ENCODE measurements at places on chromosomes 7 and 10.

- DNase-seq = no peak
These were observed 4.3 kb downstream of the KIF5B start for GRCh38 chr10:32051926-32052325.

GRCh38 chr7:89336121-89336520, 540.6 kb upstream of the TEX47 start:
- no peak for DNase-seq

DNA sequence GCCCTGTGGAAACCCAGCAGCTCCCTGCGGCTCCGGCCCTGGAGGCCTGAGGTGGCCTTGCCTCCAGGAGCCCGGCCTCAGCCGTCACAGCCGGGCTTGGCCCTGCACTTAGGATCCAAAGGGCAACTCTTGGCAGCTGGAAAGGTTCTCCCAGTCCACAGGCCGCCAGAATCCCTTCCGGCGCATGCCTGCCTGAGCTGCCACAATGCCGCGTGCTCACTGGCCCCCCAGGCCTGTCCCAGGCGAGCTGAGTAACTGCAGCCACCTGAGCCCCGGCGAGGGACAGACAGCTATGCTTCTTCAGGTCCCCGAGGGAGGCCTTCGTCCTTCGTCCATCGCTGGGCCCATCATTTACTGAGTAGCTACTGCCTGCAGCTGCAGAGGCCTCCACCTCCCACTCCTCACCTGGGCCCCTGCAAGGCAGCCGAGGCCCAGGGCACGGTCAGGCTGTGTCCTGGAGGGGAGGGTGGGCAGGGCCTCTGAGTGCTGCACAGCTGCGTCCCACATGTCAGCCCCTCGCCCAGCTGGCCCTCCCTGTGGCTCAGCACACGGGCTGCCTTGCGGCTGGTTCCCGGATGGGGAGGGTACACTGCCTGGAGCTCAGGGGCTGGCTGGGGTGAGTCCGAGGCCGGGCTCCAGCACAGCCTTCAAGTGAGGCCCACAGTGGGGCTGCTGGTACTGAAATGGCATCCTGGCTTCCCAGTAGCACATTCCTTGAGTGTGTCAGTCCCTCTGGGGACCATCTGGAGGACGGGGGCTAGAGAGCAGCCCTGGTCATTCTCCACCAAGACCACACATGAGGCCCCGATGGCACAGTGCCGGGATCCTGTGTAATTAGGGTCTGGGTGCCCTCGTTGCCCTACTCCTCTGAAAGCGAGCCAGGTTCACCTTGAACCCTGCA, 172.5 kb downstream of the ELFN1 start:
- DNase-seq = no peak

DNA sequence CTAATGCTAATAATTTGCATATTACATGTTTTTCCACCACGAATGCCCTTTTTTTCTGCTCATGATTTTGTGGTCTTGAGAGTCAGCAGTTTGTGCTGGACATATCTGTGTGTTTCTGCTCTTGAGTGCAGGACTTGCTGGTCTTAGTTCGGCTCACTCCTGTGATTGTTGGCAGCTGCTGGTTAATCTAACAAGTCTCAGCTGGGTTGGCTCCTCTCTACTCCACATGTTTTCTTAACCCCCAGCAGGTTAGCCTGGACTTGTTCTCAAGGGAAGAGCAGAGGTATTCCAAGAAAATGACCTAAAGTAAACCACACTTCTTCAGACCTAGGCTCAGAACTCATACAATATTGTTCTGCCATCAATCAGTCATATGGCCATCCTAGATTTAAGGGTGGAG, 1238.9 kb downstream of the XPNPEP1 start:
- no peak for DNase-seq

GRCh38 chr10:98563811-98564210, 117.1 kb upstream of the HPS1 start:
- no peak for DNase-seq

- DNase-seq = peak; percentile 74
These were observed 31.8 kb upstream of the TM9SF3 start for GRCh38 chr10:96618653-96619052.

DNA sequence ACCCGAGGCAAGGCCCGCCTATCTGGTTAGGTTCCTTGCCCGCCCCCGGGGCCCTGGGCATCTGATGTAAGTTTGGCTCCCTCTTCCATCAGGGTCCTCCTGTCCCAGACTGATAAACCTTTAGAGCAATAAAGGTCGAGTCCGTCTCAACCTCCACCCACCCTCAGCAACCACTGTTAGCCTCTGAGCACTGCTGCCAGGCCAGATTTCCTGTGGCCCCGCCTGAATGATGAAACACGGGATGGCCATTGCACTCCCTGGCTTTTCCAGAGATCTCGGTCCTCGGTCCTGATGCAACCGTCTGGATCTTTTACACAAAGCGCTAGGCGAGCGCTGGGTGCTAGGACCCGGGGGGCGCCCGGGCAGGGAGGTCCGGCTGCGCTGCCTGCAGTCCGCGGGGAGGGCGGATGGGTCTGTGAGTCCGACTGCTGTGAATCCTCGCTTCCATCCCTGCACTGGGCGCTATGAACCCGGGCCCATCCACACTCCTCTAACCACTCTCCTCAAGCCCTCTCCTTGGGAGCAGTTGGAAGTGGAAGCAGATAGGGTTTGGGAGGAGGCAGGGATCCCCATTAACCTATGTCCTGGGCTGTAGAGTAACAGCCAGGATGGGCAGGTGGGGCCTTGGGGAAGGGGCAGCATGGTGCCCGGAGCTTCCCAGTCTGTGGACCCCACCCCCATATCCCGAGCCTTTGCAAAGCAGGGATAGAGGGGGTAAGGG, 875 bp upstream of the DDIT4 start:
- peak; percentile 91 for DNase-seq

DNA sequence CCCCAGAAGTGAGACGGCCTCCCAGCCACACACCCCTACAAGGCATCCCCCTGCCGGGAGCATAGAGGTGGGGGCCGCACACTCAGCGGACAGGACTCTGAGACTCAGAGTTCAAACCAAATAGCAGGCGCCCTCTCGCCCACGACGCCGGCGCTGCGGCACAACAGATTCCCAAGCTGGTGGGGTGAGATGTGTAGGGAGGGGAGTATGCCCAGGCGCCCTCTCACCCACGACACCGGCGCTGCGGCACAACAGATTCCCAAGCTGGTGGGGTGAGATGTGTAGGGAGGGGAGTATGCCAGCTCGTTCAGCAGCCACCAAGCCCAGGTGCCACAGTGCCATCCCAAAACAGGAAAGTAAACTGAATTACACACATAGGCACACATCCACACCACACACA, 64.7 kb downstream of the TCERG1L start:
- DNase-seq = no peak

GRCh38 chr7:71130031-71130679, 1.8 kb upstream of the GALNT17 start:
- DNase-seq = no peak

DNA sequence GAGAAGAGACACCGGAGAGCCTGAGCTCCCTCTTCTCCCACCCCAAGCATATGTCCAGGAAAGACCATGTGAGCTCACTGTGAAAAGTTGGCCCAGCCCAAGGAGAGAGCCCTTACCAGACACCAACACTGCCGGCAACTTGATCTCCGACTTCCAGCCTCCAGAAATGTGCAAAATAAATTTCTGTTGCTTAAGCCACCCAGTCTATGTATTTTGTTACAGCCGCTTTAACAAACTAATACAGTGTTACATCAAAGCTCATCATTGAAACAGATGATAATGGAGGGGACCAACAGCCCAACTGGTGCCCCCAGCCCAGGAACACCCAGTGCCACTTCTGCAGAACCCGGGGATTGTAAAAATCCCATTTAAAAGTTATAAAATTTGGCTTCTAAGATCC, 18.9 kb downstream of the RGR start:
- DNase-seq = no peak

DNA sequence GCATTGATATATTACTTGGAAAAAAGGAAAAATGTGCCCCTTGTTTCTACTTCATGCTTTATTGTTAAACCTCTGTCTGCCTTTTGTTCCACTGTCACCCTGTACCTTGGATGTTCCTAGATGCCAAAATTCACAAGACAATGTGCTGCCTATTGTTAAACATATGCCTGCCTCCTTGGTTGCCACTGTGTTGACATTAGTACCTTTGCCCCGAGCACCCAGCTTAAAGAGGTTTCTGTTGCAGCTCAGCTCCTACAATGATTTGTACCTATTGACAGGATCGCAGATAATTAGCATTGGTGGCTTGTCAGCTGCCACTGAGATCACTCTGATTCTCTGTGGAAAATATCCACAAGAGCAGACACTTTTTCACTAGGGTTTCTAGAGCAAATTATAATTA, 188.0 kb downstream of the KCND2 start:
- DNase-seq = no peak

- peak; percentile 93 for DNase-seq
These were observed 1.3 kb upstream of the KIF11 start for GRCh38 chr10:92591550-92592022.

DNA sequence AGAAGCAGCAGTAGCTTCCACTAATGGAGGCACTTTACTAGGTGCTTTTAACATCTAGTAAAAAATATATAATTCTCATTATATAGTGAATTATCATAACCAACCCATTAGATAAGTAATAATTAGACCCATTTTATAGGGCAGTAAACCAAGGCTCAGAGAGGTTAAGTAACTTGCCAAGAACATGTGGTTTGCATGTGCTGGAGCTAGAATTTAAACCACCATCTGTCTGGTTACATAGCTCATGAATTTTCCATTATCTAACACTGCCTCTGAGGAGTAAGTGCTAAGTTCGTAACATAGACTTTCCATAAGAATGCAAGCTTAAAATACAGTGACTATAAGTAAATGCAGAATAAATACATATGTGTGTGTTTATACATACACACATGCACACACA, 41.9 kb downstream of the CREB3L2 start:
- no peak for DNase-seq

DNA sequence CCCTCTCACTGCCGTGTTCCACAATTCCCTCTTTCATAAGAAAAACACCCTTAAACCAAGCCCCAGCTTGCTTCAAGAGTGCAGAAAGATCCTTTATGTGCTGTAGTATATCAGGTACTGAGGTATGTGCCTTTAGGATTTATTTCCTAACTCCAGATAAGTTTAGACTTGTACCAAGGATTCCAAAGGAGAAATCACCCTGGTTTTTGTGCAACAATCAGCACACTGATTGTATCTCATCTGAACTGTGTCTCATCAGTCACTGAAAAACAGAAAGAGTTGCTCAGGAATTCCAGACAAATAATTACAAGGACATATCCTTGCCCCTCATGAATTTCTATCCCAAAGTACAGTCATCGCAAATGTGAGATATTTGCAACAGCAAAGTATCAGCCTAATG, 77.2 kb upstream of the PTPRZ1 start:
- DNase-seq = no peak

DNA sequence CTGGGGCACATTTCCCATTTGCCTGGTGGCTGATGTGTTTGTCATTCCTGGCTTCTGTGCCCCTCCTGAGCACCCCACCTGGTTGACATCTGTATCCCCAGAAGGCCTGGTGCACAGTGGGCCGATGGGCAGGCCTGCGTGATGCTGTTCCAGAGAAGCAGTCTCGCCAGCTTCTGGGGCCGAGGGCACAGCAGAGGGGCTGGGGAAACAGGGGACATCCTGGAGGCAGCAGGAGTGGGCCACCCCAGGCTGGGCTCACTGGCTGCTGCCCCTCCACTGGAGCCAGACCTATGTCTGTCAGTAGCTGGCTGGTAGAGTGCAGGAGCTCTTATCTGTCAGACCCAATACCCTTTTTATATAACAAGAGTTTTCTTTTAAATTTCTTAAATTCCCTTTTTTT, 896 bp upstream of the MYL7 start:
- no peak for DNase-seq

GRCh38 chr10:59272061-59272460, 90.3 kb downstream of the FAM13C start:
- DNase-seq = no peak

DNA sequence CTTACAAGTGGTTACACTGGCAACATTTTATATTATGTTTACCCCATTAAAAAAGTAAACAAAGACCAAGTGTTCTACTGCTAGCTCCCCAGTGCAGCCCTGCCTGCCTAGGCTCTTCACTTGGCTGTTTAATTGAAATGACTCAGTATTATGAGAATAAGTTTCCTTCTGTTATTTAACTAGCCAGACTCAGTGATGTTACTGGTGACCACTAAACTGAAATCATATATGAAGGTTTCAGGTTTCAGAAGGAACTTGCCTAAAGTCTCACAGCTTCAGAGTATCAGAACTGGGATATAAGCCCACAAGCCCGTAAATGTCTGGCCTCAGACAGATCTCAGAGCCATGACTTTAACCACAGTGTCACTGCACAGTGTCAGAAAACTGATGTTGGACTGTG, 66.8 kb upstream of the EXOC4 start:
- no peak for DNase-seq

DNA sequence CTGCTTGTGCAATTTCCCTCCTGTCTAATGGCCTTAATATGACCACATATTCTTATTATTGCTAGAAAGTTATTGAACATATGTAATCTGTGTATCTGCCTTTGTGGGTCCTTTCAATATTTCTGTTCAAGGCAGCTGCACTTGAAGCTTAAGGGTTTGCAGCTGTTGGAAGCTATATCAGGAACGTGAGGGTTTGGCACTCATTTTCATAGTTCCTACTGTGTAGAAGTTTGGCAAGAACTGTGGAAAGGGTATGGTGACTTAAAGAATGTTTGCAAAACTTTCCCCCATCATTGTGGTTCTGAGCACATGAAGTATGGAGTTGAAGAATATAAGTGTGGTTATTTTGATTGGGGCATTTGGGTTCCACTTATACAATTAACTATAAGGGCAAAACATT, 144.7 kb upstream of the SEMA3A start:
- no peak for DNase-seq

DNA sequence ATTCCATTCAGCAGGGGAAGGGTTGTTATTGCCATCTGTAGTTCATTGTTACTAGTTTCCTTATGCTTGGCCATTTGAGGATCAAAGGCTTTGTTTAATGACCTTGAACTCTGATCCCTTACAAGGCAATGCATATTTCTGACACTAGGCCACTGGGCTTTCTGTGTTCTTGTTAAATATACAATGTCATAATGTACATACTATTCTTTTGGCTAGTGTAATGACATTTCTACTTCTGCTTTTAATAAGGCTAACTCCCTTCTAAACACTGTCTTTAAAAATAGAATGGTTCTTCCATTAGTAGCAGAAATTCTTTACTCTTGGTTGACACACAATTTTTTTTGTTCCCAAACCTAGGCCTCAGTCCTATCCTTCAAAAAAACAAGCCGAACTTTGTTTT, 86.6 kb downstream of the BBS9 start:
- no peak for DNase-seq

DNA sequence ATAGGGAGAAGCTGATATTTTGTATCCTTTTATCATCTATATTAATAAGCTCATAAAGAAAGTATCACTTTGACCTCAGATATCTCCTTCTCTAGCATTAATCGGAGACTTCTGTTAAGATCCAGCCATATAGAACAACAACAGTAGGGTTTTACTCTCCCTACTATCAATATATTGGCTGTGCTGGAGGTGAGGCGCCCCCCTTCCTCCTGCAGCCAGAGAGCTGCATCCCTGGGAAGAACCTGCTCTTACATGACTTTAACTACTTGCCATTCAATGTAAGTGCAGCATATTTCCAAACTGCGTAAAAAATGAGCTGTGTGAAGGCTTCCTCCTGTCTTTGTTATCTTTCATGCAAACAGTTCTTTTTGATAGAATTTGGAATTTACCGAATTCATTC, 247.8 kb downstream of the SDK1 start:
- no peak for DNase-seq

GRCh38 chr7:52320610-52321009, 714.8 kb upstream of the POM121L12 start:
- no peak for DNase-seq

Data from midbrain (tissue), 1 donor.